Retinal pigment epithelial cell (primary cell): ENCODE measurements at places on chromosomes 4 and X.

DNA sequence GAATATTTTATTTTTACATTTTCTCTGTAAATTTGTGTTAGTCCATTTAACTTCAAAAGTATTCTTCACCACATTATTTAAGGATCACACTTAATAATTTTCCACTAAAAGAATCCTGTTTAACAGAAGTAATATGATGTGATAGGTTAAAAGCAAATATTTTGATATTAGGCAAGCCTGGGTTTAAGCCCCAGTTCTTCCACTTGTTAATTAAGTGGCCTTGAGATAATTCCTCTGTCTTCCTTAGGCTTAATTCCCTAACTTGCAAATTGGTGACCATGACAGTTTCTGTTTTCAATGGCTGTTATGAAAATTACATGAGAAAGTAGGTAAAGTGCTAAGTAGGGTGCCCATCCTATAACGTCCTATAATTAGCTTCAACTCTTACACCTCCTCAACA is 129.9 kb upstream of the ATOH1 start:
- DNase-seq, result no peak

DNA sequence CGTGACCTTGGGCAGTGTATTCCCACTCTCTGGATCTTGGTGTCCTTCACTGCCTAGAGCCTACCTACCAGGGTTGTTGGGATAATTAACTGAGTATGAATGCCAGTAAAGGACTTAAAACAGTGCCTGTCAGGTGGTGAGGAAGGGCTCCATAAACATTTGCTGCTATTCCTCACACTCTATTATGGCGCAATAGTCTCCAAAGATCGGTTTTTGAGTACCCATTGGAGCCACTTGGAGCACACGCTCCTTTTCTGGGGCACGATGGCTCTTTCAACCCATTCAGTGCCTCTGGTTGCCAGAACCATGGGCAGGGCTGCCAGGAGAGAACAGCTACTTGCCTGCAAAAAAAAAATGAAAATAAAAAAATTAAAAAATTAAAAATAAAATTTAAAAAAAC is 296.6 kb upstream of the PPARGC1A start:
- no peak for DNase-seq

GRCh38 chr4:62528874-62529273 is 1328.7 kb downstream of the ADGRL3 start:
- DNase-seq, result no peak

DNA sequence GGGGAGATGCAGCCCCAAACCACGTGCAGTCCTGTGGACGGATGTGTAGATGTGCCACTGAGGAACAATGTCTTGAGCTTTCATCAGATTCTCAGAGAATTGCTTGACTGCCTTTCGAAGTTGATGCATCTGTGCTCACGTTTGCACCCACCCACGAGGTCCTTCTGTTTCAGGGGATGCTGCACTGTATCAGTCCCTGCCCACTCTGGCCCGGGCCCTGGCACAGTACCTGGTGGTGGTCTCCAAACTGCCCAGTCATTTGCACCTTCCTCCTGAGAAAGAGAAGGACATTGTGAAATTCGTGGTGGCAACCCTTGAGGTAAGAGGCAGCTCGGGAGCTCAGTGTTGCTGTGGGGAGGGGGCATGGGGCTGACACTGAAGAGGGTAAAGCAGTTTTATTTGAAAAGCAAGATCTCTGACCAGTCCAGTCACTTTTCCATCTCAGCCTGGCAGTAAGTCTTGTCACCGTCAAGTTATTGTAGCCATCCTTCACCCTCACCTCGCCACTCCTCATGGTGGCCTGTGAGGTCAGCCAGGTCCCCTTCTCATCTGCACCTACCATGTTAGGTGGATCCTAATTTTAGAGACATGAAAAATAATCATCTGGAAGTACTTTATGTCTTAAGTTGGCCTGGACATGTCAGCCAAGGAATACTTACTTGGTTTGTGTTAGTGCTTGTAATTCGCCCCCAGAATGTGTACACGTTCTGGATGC is 36.4 kb upstream of the MSANTD1 start:
- no peak for DNase-seq

DNA sequence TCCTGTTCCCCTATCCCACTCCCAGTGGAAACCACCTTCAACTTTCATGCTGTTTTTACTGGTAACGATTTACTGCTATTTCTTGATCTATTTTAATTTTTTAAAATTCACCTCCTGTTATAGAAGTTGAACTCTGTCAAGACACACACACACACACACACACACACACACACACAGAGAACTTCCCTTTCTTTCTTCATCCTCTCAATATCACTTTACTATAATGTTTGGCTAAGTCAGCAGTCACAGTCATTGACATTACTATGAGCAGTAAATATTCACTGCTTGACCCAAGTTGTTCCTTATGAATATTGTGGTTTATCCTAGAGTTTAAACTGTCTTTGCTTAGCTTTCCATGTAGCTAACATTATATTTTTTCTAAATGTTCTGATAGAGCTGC is 24.0 kb upstream of the SGMS2 start:
- DNase-seq, result no peak

DNA sequence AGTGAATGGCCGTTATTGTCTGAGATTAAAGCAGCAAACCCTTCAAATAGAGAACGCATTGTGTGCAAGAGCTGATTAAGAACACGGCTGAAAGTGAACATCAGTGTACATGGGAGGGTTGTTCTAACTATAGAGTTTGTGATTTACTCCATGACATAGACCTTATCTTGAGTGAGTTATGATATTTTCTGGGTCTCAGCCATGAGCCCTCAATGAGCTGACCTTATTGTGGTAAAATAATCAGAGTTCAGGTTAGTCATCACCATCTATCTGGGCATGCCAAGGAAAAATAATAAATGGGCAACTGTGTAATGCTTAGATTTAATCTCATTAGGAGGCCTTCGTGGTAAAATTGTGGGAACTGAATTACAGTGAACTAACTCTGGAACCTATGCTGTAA is 33.2 kb upstream of the CLDN24 start:
- DNase-seq, result peak; percentile 93

GRCh38 chrX:12239356-12240082 is 101.2 kb downstream of the FRMPD4 start:
- DNase-seq, result no peak

- no peak for DNase-seq
Measured at GRCh38 chr4:110867251-110867960, 244.5 kb upstream of the PITX2 start.

DNA sequence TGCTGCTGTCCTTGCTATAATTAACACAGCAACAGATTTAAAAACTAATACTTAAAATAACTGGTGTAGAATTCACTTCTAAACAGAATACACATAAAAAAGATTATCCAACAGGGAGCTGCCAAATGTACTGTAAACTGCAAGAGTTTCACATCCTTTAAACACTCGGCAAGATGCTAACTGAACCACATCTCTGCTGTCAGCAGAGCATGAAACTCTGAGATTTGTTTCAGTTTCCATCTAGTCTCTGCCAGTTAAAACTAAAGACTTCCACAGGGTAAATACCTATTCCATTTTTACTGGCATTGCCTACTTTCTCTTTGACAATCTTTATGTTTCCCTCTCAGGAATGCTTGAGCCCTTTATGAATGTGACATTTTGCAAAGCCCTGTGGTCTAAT is 127.7 kb downstream of the SLC7A11 start:
- no peak for DNase-seq

DNA sequence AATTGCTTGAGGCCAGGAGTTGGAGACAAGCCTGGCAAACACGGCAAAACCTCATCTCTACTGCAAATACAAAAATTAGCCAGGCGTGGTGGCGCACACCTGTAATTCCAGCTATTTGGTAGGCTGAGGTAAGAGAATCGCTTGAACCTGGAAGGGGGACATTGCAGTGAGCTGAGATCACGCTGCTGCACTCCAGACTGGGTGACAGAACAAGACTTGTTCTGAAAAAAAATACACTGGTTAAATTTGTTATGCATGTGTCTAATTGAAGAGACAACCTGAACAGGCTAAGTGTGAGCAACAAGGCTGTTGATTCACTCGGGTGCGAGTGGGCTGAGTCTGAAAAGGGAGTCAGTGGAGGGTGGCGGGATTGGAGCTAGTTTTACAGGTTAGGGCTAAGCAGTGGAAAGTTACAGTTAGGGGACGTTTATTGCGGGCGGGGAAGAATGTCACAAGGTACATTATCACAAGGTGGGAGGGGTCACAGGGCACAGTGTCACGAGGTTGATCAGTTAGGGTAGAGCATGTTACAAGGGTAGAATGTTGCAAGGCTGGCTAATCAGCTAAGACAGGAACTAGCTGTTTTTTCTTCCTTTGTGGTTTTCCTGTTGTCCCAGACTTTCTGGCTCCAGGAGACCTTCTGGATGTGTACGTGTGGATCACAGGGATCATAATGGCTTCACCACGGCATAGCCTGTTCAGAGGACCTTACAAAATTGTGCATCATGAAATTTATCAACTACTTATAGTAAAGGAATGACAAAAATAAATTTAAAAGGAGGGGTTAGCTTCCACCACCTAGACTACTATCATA is 115.8 kb downstream of the NAA11 start:
- no peak for DNase-seq

DNA sequence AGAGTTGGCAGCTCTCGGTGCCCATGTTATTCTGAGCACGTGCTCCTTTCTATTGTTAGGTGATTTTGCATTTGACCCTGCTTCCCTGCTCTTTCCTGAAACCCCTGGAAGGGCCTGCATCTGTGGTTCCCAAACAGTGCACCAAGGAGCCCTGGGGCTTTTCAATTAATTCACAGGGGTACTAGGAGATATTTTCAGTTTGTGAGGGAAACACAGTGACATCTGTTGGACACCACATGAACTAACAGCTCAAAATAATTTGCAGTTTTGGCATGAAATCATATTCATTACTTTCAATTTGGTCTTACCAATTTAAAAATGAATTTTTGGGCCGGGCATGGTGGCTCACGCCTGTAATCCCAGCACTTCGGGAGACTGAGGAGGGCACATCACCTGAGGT is 156.6 kb downstream of the GATB start:
- DNase-seq, result no peak

DNA sequence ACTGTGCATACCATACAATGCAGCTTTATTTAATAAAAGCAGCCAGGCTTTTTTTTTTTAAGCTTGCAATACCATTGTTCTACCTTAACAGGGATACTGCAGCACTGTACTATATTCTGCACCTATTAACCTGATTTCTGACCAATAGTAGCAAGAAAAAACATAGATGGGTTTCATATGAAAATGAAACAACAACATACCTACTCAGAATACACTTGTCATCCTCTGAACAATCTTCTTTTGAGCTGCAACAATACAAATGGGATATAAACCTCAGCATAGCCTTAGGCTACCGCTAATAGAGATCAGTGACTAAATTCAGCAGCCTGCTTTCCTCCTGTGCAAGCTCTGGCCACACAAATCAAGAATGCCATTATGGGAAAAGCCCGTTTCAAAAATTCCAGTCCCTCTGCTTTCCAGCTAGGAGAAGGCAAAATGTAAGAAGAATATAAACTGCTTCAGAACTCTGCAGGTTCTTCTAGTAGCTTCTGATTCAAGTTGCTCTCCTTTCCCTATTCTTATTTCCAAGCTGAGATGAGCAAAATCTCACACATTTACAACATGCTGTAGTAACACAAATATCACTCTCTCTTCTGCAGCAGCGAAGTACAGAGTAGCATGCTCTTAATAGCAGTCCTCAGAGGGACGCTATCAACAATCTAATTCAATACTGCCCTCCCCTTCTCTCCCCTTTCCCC is 143.4 kb downstream of the KLHL13 start:
- no peak for DNase-seq

- no peak for DNase-seq
Measured at GRCh38 chr4:83331956-83332355, 2.7 kb downstream of the HPSE start.

DNA sequence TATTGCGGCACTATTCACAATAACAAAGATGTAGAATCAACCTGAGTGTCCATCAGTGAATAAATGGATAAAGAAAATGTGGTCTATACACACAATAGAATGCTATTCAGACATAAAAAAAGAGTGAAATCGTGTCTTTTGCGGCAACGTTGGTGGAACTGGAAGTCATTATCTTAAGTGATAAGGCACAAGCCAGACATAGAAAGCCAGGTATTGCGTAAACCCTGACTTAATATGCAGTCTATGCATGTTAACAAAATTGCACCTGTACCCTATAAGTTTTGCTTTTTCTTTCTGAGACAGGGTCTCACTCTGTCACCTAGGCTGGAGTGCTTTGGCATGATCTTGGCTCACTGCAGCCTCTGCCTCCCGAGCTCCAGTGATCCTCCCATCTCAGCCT is 28.6 kb downstream of the KIAA0232 start:
- DNase-seq, result no peak

- DNase-seq, result no peak
Measured at GRCh38 chr4:5052726-5053425, 1.6 kb downstream of the STK32B start.

DNA sequence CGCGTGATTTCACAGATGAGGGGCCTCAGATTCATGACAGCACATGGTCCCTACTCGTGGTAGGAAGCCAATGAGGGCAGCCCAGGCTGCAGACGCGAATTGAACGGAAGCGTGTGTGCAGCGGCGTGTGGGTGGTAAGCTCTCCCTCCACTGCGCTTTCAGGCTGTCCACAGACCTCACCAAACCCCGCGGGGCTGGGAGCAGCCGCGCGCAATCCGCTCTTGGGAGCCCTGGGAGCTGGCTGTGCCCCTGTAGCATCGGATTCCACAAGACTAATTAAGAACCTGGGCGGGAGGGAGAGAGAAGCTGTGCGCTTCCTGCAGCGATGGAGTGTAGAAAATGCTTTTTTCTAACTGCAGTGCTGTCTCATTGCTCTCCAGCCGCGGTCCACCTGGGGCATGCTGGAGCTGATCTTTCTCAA is 134.9 kb downstream of the STOX2 start:
- no peak for DNase-seq

DNA sequence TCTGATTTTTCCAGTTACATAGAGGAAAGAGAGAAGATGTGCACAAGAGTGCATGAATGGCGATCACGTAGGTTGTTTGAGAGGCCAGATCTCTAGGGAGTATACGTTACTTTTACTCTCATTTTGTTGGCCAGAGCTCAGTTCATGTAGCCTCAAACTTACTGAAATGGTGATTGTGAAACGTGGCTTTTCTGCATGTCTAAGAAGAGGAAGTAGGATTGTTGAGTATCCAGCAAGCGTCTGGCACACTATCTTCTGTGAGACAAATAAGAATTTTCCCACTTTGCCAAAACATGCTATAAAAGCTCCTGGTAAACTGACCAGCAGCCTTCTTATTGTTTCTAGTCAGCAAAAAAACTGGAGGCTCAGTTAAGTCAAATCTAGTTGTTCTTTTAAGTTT is 264.5 kb upstream of the EMCN start:
- no peak for DNase-seq

- no peak for DNase-seq
Measured at GRCh38 chr4:174629265-174629664, 107.0 kb upstream of the HPGD start.

- no peak for DNase-seq
Measured at GRCh38 chr4:98626350-98626749, 32.1 kb downstream of the TSPAN5 start.

GRCh38 chr4:183503497-183504063 is 1.3 kb upstream of the ING2 start:
- DNase-seq, result no peak

DNA sequence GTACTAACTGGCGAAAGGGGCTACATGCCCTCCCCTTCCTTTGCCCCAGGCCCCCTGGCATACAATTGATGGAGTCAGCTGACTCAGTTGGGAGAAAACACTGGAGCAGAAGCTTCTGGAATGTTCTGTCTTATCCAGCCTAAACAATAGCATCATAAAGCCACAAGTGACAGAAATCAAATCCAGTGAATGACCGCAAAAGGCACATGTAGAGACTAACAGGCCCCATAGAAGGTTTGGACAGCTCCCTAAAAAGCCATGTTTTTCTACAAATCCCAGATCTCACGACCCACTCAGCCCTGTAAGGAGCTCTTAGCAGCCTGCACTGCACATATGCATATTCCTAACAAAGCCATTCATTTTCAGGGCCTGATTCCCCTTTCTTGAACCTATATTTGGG is 25.1 kb downstream of the SCARB2 start:
- DNase-seq, result no peak
